Stimulated activated CD8-positive, alpha-beta memory T cell treated with anti-CD3 and anti-CD28 coated beads, Interleukin-15, amount 100 ng/mL, for 1 hour (primary cell): ENCODE measurements at places on chromosomes 4 and X.

DNA sequence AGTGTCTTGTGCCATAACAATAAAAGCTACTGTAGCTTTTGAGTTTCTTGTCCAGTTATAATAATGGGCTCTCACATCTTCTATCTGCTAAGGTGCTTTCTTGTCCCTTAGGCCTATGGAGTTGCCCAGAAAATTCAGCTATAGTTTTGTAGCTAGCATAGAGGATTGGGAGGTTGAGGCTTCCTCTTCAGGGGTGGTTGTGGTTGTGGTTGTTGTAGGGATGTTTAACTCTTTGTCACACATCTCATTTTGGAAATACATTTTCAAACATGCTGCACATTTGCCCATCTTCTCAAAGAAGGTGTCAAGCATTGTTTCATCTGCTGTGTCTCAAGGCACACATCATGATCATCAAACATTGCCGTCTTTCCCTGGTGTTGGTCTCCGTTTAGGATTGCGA lies 65.0 kb downstream of the ATXN3L start:
- no peak for DNase-seq

GRCh38 chrX:49710744-49711319 lies 15.0 kb upstream of the PAGE1 start:
- DNase-seq: no peak

- no peak for DNase-seq
These were observed 22.5 kb downstream of the MMGT1 start for GRCh38 chrX:135951291-135951690.

- no peak for DNase-seq
These were observed 140.0 kb upstream of the BCOR start for GRCh38 chrX:40237731-40238178.

DNA sequence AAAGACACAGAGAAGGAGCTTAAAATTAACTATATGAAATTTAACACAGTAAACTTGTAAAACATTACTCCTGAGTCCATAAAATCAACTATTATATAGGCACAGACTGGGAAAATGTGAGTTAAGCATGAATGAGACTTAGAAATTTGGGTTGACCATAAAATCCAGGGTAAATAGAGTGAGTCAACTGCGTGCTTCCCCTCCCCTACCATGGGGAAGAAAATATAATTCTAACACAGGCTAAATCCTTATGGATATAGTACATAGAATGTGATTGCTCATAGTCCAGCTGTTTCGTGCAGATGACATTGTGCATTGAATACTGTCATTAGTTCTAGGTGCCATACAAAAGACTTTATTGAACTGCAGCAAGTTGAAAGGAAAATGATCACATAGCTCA lies 42.2 kb downstream of the KLHL5 start:
- DNase-seq: no peak

GRCh38 chrX:48467281-48467761 lies 2.7 kb downstream of the SLC38A5 start:
- no peak for DNase-seq

GRCh38 chr4:137677863-137678262 lies 145.6 kb upstream of the PCDH18 start:
- no peak for DNase-seq

GRCh38 chrX:130531066-130531465 lies 129.3 kb downstream of the RBMX2 start:
- DNase-seq: no peak

- no peak for DNase-seq
These were observed 515.1 kb upstream of the DIPK2B start for GRCh38 chrX:45715748-45716147.

DNA sequence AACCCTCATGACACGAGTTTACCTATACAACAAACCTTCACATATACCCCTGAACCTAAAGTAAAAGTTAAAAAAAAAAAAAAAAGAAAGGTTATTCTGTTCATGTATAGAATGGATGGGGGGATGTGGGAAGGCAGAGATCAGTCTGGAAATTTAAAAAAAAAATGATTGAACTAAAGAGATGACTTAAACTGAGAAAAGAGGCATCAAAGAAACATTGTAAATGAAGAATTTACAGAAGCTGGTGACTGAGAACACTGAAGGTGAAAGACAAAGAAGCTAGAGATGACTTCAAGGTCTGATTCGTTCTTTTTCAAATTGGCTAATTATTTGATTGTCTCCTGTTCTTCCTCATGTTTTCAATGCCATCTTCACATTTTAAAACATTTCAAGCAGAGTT lies 12.8 kb upstream of the ABCG2 start:
- no peak for DNase-seq

- no peak for DNase-seq
These were observed 41.9 kb downstream of the WWC2 start for GRCh38 chr4:183140911-183141320.

GRCh38 chrX:136417806-136418205 lies 69.9 kb upstream of the BRS3 start:
- DNase-seq: no peak

- no peak for DNase-seq
These were observed 37.3 kb upstream of the TRIM2 start for GRCh38 chr4:153166716-153167501.

DNA sequence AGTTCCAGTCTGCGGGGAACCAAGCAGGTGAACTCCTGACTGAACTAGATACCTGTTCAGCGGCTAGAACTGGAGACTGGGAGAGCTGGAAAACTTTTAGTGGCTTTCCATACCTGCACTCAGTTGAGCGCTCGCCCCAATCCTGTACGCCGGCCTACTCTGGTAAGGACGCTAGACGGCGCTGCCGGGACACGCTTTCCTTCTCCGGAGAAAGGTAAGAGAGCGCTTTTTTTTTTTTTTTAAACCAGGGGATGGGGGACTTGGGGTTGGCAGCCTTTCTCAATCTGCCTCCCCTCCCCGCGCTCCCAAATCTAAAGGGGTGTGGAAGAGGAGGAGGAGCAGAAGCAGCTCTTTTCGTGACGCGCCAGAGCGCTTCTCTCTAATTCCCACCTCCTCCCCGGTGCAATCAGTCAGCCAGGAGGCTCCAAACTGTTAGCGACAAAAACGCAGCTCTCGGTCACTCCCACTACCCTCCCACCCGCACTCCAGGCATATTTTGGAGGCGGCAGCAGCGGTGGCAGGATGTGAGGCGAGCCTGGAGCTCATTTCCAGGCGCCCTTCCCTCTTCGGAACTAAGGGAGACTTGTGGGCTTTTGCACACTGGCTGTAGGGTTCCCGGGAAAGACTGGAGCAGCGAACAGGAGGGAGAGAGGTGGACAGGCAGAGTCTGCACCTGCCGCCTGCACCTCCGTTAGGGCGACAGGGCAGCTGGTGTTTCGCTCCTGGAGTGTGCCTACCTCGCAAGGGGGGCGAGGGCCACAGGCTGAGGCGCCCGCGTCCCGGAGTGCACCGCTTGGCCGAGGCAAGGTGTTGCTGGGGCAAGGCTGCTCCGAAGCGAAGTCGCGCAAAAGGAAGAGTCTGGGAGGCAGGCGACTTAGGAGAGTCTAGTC lies at the start of gene IL1RAPL2:
Gene IL1RAPL2 (plus strand): TSS at position 409 of the 890 bp plus-strand sequence.
- no peak for DNase-seq

DNA sequence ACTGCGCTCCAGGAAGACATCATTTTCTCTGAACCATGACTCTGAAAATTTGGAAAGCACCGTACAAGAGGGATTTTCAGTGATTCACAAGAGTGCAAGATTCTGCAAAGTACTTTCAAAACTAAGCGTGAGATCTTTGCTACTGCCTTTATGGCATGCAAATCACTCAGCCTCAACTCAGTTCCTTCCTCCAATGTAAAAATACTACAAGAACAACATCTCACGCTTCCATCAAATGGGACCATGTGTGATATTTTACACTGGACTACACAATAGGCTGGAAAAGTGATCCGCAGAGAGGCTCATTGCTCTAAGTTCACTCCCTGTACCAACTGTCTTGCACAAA lies 674 bp upstream of the IL15 start:
- no peak for DNase-seq

GRCh38 chrX:131322651-131323050 lies 33.5 kb upstream of the IGSF1 start:
- DNase-seq: no peak

GRCh38 chr4:142875117-142875516 lies 29.0 kb upstream of the INPP4B start:
- DNase-seq: no peak

GRCh38 chrX:68718443-68718820 lies 71.0 kb downstream of the STARD8 start:
- no peak for DNase-seq

GRCh38 chr4:36218121-36218520 lies 26.2 kb downstream of the ARAP2 start:
- DNase-seq: no peak

- no peak for DNase-seq
These were observed 56.0 kb upstream of the RELL1 start for GRCh38 chr4:37742149-37742548.

DNA sequence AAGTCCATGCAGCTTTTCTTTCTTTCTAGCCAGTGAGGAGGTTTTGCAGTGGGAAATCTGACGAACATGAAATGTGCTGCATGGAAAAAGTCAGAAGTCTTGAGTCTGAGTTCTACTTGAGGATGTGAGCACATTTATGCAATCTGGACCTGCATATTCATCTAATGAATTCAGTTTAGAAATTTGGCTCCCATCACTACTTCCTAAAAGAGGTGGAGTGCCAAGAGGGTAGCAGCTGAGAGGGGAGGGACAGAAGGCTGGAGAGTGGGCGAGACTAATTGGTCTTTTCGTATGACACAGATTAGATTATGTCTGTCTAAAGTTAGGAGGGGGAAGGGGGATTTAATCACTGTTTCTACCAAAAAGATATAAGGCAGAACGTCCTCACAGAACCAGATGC lies 535.9 kb downstream of the IQCM start:
- no peak for DNase-seq

GRCh38 chr4:74830928-74831327 lies 36.6 kb upstream of the BTC start:
- DNase-seq: no peak

GRCh38 chr4:172899861-172900260 lies 268.8 kb upstream of the GALNT7 start:
- DNase-seq: no peak

GRCh38 chrX:66914080-66914479 lies 275.2 kb upstream of the EDA2R start:
- DNase-seq: no peak

- no peak for DNase-seq
These were observed 1.0 kb upstream of the DAPP1 start for GRCh38 chr4:99815597-99816011.

DNA sequence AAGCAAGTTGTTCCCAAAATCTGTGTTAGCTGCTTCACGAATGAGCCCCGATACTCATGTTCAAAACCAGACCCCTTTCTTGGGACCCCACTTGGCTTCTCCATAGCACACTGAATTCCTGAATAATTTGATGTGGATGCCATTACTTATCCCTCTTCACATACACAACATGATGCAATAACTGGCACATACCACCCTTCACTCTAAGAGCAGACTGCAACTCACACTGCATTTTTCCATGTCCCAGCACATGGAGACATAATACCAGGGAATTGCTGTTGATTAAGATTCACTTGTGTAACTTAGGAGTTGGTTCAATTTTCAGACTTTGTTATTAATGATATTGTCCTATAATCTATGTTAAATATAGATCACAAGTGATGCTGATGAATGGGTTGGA lies 213.4 kb downstream of the MAML3 start:
- no peak for DNase-seq

DNA sequence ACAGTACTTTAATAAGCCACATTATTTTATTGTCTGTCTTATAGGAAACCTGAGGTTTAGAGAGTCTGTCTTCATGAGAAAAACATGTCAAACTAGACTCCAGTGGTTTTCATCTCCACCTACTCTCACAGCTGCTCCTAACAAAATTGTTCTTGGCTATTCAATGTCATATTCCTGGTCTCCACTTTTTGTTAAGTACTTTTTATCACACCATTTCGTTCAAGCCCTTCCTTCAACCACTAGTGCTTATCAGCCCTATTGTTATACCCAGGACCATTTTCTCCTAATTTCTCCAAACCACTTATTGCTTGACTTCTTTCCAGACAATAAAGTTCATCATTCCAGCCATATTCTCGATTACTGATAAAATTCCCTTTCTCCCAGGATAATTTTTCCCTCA lies 1674.3 kb upstream of the AGA start:
- DNase-seq: no peak

DNA sequence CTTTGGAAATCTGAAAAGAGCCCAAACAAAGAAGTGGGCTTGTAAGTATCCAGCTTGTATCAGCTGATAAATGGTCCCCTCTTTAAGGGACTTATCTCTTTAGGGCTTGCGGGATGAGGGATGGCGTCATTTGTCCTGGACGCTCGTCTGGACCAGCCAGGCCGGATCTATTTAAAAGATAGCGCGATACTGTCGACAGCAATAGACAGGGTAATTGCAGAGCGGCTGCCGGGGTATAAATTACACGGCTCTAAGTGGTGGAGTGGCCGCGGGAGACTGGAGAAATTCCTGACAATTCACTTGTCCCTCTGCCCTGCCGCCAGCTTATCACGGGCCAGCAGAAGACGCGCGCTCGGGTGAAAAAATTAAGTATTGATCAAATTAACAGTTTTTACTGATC lies 90.7 kb downstream of the FAM53A start:
- no peak for DNase-seq

DNA sequence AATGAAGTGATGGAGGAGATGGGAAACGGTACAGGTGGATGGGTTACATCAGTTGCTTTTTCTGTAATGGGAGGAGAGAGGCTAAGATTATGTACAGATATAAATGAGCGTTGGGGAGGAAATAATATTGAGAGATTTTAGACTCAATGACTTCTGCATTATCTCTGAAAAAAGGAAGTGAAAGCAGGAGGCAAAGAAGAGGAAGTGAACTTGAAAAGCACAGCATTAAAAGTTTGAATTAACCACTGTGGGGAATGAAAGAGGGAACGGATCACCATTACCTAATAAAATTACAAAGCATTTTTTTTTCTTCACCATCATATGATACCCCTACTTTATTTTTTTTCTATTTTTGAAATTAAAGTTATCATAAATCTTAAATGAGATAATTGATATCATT lies 1025.5 kb downstream of the RPA4 start:
- no peak for DNase-seq

DNA sequence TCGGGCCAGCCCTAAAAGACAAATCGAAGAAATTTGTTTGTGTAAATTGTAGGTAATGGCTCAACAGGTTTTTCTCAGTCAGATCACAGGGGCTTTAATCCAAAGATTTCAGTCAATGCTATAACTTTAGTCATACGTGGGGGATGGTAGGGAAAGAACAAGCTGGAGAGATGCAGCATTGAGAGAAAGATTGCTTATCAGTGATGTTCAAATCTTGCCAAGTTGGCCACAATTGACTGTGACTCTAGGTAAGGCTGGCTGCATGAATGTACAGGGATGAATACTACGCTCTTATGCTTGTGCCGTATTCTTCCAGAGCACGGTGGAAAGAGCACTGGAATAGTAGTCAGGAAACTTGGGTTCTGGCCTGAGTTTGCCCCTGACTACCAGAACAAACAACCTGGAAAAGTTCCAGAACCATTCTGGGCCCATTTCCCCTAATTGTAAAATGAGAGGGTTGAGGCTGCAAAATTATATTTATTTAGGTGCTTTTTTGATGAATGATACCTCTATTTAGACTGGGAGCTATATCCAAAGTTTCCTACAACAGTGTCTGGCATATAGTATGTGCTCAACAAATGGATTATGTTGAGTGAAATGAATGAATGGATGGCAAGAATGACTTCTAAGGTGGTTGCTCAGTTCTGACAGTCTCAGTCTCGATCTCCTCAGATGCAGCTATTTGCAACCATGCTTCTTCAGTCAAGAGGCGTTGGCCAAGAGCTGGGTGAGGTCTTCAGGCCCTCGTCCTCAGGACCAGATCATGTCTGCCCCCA lies 44.4 kb downstream of the TSC22D3 start:
- DNase-seq: no peak
